ENCODE measurements at places on chromosomes 1 and 21. TPM values are rescaled to one million over a fixed set of nuclear protein-coding genes. Genes with fewer than 3 reads are reported as not detected.

The JTB gene
- total RNA-seq, result 86.2 TPM

The ZNF683 gene
- total RNA-seq, result not detected

The PRAMEF2 gene
- total RNA-seq, result not detected

The SLC2A1 gene
- 1,089 TPM for total RNA-seq

The SH3GLB1 gene
- total RNA-seq, result 97.4 TPM

The SLC5A9 gene
- not detected for total RNA-seq

The TSPEAR gene
- total RNA-seq, result not detected

The GPR37L1 gene
- 0.88 TPM for total RNA-seq

The CDA gene
- total RNA-seq, result not detected

The ANXA9 gene
- total RNA-seq, result 0.55 TPM

The SERPINC1 gene
- not detected for total RNA-seq

The HCRTR1 gene
- total RNA-seq, result not detected

The SPRR2F gene
- total RNA-seq, result not detected

The ATP6V1G3 gene
- not detected for total RNA-seq

The ODF2L gene
- total RNA-seq, result 143 TPM

The INKA2 gene
- 5.1 TPM for total RNA-seq

The AQP10 gene
- not detected for total RNA-seq

The BATF3 gene
- 1.1 TPM for total RNA-seq

Measured in camera-type eye (tissue), 1 donor.